ENCODE measurements at places on chromosomes 2 and 18.

DNA sequence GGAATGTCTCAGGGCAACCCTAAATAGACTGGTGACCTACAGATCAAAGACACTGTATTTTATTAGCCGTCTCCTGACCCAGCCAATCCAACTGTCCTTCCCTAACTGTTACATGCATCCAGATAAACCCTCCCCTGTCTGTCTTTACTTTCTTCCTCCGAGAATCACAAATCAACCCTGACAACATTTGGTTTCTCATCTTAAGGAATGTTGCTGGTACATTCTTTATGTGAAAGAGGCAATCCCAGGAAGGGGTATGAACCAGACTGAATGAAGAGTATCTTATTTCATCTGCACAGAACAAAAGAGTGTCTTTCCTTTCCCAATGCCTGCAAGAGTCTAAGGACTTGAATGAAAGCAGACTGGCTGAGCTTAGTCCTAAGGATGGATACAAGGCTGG lies 113.9 kb upstream of the LTBP1 start:
- peak; percentile 84 for DNase-seq

DNA sequence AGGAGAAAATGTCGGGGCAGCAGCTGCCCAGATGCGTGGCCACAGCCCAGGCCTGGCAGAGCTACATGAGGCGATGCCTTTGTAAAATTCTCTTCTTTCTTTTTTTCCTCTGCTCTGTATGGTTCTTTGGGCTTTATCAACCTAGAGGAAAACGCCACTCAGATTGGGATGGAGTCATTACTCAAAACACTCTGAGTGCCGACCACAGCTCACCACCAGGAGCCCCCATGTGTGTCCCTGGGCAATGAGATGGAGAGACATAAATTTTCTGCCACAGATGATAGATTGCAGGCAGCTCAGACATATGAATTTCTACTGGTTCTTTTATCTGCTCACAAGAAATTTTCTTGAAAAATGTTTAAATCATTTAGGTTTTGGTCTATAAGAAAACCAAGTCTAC lies 56.0 kb downstream of the PARD6G start:
- no peak for DNase-seq

- DNase-seq: no peak
Measured at GRCh38 chr2:20346565-20347381, 3.9 kb downstream of the PUM2 start.

DNA sequence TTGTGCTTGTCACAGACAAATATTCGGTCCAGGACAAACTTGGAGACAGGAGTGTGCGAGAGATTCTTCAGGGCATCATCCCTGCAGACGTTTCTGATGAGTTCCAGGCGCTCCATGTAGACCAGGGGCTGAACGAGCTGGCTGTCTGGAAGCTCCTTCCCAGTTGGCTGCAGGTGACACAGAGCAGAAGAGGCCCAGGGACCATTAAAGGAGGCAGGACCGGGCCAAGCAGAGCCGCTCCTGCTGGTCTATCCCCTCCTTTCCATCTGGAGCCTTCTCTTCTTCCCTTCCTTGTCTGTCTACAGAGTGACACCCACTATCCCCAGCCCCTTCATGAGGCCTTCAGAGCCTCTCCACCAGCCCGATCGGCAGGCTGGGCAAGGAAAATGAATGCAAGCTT lies 19.5 kb downstream of the CHST10 start:
- DNase-seq: no peak

DNA sequence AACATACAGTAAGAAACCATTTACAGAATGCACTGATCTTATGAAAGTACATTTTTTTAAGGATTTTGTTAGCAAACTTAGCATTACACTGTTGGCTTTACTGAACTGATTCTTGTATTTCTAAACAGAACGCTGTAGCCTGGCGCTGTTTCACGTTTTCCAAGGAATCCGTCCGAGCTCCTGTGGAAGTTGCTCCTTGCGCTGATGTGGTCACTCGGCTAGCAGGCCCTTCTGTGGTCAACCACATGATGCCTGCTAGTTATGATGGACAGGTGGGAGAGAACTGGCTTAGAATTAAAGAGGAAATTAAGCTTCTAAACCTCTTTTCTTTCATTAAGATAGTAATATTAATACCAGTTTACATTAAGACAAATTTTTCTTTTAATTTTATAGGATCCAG lies 76.8 kb downstream of the CEP192 start:
- DNase-seq: no peak

- DNase-seq: peak; percentile 27
Measured at GRCh38 chr2:229133155-229133772, 137.8 kb downstream of the PID1 start.

GRCh38 chr2:118431586-118431985 lies 343.3 kb downstream of the INSIG2 start:
- DNase-seq: no peak

DNA sequence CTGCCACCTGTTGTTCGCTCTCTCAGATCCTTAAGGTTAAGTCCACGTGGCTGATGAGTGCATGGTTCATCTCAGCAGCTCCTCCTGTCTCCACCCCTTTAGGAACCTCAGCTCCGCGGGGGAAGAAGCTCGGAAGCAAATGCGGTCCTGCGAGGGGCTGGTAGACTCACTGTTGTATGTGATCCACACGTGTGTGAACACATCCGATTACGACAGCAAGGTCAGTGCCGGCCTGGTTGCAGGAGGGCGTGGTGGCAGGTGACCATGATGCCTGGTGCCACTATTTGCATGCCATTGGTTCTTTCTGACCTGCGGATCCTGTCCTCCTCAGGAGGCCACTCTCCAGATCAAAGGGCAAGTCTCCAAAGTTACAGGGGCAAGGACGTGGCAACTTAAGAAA lies 133.9 kb upstream of the DAPL1 start:
- DNase-seq: no peak
